ENCODE measurements at places on chromosomes 5 and 9.
A peak's percentile ranks its signal among the peaks of the same experiment; 100 is the strongest.

GRCh38 chr5:195401-196160 lies 4.3 kb downstream of the LRRC14B start:
- DNase-seq = no peak

DNA sequence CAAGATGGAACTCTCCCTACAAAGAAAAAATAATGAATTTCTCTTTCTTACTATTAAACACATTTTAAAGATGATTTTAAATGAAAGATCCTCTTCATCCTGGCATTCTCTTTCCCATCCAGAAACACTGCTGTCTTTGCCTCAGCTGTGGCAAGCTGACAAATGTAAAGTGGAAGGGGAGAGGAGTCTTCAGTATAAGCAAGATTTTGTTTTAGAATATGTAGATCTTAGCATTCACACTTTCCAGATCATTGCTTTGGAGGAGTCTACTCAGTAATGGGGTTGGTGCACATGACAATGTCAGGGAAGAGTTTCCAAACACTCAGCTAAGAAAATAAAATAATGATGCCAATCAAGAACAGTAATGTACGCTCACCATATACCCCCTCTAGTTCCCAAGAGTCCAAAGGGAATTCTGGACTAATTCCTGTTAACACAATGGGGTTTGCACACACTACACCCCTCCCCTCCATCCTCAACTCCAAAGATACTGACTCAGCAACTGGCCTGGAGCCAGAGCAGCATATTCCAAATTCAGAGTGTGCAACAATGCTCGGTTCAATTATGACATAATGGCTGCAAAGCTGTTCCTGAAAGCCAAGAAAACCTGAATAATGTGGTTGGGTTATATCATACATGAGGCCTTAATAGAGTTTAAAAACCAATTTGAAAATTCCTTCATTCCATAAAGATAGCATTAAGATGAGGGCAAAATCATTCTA lies 4.6 kb downstream of the C5orf63 start:
- DNase-seq = peak; percentile 81

DNA sequence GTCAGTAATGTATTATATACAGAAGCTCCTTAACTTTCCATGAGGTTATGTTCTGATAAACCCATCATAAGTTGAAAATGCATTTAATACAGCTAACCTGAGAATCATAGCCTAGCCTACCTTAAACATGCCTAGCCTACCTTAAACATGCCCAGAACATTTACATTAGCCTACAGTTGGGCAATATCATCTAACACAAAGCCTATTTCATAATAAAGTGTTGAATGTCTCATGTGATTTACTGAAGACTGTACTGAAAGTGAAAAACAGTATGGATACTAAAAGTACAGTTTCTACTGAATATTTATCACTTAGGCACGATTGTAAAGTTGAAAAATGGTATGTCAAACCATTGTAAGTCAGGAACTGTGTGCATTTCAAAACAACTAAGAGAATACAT lies 1.6 kb downstream of the GM2A start:
- DNase-seq = no peak

DNA sequence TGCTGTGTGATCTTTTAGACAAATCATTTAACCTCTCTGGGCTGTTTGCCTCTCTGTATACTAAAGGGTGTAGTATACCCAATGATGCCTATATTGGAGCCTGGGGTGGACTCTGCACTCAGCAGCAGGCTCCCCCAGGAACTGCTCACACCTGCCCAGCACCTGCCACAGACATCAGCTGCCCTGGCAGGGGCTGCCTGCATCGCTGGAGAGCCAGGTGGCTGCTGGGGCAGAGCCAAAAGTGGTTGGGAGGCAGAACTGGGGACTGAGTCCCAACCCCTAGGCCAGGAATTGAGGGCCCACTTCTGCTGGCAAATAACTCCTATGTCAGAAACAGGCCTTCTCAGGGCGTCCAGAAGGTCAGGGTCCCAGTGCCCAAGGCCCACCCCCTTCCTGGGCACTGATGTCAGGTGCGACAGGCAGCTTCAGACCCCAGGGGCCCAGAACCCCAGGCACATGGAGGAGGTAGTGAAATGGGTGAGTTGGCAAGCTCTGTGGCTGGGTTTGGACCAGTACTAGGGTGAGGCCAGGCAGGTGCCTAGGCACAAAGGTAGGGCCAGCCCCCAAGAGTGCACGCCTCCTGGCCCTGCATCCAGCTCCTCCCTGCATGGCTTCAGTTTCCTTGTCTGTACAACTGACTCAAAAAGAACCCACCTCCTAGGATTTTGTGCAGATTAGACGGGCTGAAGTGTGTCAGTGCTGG lies 5.8 kb downstream of the UNC5A start:
- DNase-seq = no peak

- DNase-seq = no peak
These were observed 43.5 kb upstream of the PCAT7 start for GRCh38 chr9:94511134-94511954.

DNA sequence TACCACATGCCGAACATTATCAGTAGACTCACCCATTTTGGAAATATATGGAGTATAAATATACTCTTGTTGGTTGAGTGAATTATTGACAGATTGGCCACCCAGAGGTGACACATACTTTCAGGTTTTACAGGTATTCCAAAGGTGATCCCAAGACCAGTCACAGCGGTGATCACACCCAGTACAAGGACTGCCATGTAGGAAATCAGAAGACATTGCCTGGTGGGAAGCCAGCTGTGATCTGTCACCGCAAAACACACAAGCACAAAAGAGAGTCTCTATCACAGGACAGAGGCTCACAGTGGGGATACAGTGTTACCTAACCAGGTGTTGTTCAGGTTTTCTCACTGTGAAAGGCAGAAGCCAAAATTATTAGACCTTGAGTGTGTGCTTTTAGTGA lies 15.8 kb downstream of the BTF3 start:
- no peak for DNase-seq

GRCh38 chr5:88660264-88660946 lies 222.6 kb downstream of the MEF2C start:
- peak; percentile 21 for DNase-seq

GRCh38 chr9:8552732-8553131 lies 753.2 kb upstream of the DMAC1 start:
- DNase-seq = no peak

- DNase-seq = no peak
These were observed 49.3 kb downstream of the RASGEF1C start for GRCh38 chr5:180159756-180160155.
